ENCODE measurements at places on chromosomes 6 and 20.

DNA sequence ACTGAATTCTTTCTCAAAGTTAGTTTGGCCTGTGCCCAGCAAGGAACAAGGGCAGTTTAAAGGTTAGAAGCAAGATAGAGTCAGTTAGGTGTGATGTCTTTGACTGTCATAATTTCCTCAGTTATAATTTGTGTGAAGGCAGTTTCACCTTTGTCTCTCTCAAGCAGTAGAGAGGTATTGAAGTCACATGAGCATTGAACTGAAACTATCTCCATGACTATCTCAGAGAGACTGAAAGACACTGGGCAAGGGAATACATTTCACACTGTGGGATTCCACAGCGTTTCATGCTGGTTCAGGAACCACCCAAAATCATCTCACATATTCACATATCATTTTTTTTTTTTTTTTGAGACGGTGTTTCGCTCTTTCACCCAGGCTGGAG lies 366.1 kb downstream of the PREX1 start:
- no peak for DNase-seq

DNA sequence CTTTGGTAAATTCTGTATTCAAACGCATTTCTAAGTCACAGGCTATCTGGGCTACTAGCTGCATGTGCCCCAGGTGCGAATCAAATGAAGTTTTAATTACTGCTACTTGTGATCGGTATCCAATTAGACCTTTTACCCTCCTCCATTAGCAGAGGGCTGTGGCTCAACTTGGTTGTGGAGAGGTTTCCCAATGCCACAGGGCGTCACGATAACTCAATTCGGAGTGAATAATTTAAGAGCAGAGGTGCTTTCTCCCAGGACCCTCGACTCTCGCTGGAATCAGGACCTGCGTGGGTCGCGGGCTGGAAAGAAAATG lies 640 bp downstream of the SAYSD1 start:
- no peak for DNase-seq

DNA sequence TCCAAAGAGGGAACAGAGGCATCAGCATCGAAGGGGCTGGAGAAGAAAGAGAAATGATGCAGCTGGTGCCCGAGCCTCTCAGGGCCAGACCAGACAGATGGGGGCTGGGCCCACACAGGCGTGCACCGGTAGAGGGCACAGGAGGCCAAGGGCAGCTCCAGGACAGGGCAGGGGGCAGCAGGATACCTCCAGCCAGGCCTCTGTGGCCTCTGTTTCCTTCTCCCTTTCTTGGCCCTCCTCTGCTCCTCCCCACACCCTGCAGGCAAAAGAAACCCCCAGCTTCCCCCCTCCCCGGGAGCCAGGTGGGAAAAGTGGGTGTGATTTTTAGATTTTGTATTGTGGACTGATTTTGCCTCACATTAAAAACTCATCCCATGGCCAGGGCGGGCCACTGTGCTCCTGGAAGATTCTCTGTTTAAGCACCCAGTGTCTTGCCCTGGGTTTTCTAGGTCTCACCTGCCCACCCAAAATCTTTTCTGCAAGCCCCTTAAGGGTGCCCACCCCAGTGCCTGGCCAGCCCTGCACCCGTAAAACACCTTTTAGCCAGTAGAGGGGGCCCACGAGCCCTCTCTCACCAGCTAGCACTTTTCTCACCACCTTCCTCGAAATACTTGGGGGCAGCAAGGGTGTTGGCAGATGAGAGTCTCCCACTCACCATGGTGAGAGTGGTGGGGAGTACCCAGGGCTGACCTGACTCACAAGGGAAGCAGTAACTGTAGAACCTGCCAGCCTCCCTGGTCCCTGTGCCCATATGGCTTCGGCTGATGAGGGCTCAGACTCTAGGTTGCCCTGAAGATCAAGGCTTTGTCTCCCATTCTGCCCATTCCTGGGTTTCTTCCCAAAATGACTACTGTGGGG lies 35.7 kb upstream of the ID1 start:
- DNase-seq = no peak

DNA sequence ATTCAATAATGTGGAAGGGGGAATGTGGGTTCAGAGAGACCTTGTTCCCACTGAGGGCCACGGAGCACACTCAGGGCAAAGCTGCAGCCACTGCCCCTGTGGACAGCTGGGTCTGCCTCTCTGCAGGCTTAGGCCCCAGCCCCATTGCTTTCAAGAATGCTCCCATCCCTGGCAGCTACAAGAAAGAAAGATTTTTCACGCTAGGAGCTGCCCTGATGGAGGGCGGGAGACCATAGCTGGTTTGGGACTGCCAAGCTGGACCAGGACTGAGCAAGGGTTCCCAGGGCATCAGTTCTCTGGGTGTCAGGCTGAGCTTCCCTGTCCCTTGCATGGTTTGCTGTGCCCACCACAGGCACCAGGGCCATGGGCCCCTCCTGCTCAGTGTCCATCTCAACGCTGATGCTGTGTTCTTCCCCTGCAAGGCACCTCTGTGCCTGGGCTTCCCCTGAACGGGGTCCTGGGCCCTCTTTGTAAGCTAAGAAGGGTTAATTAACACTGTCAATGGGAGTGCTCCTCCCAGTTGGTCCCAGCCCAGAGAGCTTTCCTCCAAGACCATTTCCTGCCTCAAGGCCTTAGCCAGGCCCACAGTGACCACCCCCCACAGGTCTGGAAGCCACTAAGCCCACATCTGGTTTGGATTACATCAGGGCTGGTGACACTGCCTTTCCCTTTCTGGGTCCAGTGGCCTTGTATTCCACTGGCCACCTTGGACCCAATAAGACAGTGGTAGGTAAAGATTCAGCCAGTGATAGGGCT lies 8.4 kb downstream of the FOXS1 start:
- no peak for DNase-seq

GRCh38 chr6:157865249-157865648 lies 42.2 kb downstream of the SNX9 start:
- no peak for DNase-seq

DNA sequence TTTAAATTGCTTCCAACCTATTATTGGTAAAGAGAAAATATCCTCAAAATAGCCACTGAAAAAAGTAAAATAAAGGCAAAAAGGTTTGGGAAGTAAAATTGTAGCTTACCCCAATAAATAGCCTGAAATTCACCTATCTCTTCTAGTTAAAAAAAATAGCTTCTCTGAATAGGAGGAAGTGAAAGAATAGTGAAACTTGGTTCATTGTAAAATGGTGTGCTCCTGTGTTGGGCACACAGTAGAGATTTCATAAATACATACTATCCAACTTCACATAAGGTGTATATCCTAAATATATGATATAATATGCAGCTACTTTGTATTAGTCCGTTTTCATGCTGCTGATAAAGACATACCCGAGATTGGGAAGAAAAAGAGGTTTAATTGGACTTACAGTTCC lies 45.3 kb downstream of the CDK19 start:
- no peak for DNase-seq

GRCh38 chr20:17750722-17751045 lies 50.9 kb downstream of the BANF2 start:
- DNase-seq = no peak

DNA sequence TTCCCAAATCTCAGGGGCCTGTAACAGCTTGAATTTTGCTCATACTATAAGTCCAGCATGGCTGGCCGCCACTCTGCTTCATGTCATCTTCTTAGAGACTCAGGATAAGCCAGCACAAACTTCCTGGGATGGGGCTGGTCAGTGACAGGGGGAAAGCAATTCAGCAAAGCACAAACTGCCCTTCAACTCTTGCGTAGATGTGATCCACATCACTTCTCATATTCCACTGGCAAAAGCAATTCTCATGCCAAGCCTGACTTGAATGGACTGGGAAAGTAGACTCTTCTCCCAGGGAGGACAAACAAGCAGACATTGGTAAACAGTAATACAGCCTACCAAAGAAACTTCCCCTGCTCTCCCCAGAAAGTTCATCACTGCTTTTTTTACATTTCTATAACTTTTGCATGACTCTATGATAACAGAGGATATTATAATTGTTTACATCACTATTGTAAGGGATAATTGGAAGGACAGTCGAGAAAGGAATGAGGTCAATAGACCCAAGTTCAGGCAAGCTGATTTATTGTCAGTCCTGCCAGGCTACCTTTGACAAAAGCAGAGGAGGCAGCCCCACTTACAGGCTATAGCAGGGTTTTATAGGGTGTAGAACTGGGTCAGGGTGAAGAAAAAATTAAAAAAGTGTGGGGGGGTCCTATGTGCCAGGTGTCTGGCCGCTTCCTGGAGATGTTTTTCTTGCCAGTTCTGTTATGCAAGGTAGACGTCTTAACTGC lies 37.4 kb downstream of the RBM24 start:
- no peak for DNase-seq

DNA sequence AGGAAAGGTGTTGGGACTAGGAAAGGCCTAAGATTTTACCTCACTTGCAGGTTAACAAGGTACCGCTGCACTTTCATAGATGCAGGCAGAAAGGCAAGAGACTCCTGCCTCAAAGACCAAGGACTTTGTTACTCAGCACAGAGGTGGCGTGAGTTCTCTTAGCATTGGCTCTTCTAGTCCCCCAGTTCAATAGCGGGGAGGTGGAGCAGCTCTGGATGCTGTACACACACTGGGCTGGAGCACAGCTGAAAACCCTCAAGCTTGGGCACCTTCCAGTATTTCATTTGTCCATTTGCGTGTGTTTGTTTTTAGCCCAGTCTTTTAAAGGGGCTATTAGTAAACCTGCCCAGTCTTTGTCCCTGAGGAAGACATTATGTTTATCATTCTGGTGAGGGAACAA lies 345.2 kb downstream of the FARS2 start:
- DNase-seq = no peak

GRCh38 chr20:37334450-37334849 lies 11.5 kb upstream of the SRC start:
- no peak for DNase-seq

GRCh38 chr6:170344631-170345576 lies 38.3 kb downstream of the FAM120B start:
- peak; percentile 75 for DNase-seq

DNA sequence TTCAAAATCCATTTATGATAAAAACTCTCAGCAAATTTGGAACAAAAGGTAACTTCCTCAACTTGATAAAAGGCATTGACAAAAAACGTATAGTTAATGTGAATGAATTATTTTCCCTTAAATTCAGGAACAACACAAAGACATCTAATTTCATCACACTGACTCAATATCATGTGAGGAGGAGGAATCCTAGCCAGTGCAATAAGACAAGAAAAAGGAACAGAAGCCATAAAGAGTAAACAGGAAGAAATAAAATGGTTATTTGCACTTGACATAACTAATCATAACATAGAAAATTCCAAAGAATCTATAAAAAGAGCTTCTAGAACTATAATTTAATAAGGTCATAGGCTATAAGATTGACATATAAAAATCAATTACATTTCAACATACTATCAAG lies 31.4 kb downstream of the CHD6 start:
- DNase-seq = no peak

DNA sequence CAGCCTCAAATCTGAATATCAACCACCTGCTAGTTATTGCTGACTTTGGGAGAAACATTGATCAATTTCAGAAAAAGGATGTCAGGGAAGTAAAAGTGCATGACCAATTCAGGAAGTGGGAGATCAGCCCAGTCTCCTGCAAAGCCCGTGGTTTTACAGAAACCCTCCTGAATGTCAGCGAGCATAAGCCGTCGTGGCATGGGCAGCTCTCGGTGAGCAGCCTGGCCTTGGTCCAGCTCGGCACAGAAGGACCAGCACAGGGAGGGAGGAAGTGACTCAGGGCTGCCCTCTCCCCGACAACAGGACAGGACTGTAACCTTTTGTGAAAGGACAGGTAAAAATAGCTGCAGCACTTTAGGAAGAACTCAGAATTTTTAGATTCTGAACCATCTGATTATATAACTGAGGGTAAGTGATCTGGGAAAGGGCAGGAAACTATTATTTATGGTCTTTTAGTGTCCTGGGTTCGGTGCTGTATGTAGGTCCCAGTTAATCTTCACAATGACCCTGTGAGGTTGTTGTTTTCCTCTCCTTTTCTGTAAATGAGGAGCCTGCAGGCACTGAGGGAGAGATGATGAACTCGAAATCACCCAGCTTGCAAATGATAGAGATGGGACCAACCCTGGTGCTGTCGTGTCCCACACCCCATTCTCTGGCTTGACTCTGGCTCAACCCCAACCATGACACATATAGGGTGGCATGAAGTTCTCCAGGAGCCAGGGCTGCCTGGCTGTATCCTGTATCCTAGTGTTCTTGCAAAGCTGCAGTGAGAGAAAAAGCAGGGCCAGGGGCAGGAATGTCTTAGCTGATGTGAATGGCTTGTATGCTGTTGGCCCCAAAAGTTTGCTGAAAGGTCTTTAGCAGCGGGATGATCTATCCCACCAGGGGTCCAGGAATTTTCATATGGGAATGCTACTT lies 37.6 kb downstream of the NRN1 start:
- DNase-seq = no peak

DNA sequence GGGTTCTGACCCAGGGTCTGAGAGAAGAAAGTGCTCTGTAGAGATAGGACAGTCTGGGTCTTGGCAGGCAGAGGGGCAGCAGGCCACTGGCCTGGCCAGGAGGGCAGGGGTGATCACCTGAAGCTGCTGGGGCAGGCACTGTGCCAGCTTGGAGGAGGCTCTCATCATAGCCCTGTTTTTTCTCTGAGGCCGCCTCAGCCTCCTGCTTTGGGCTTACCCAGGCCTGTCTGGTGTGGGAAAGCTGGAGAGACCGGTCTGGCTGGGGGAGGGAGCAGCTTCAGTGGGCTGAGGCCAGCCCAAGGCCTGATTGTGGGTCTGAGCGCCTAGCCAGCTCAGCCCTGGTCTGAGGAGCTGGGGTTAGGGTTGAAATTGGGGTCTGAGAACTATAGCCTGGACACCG lies 3.9 kb downstream of the LPIN3 start:
- no peak for DNase-seq

DNA sequence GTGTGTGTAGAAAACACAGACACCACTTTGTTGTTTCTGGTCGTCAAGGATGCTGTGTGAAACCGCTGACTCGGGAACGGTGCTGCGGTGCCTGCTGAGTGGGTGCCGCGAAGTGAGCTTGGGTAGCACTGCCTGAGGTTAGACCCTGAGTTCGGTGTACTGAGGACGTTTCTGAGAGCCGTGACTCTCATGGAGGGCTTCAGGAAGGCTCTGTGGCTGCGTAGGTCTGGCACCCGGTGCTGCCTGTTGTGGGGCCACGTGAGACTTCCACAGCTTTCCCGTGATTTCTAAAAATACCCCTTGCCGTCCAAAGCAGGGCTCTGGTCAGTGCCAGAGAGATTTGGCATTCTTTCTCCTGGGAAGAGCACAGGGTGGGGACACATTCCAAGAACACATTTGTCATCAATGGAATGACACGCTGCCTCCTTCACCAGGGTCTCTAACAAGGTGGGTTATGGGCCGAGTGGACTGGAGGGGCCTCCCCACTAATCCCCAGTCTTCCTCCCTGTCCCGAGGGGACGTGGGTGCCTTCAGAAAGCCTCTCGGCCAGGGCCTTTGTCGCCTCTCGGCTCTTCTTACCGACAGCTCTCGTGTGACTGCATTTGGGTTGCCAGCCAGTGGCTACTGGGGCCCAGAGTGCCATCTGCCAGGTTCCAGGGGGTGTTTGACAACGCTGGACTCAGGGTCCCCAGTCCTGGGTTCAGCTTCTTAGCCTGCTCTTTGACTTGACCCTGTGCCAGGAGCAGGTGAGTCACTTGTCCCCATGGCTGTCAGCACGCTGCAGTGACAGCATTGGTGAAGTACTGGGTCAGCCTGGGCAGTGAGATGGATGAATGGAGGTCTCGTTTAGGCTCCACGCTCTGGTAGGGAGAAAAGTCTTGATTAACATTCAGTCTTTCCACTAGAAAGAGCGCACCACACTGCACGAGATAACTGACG lies 62.2 kb downstream of the SYNJ2 start:
- DNase-seq = no peak
